Sciatic nerve (tissue), 2 donors: ENCODE measurements at places on chromosomes 6 and 20. TPM values are rescaled to one million over a fixed set of nuclear protein-coding genes. Genes with fewer than 3 reads are reported as not detected.
A peak's percentile ranks its signal among the peaks of the same experiment; 100 is the strongest.

Gene DUSP15
- total RNA-seq = 49.5 TPM

Gene SS18L1
- total RNA-seq = 18.9 TPM

GRCh38 chr6:3287308-3287707, 28.6 kb downstream of the PSMG4 start:
- peak; percentile 40 for DNase-seq

Gene OR2H1
- not detected for total RNA-seq

DNA sequence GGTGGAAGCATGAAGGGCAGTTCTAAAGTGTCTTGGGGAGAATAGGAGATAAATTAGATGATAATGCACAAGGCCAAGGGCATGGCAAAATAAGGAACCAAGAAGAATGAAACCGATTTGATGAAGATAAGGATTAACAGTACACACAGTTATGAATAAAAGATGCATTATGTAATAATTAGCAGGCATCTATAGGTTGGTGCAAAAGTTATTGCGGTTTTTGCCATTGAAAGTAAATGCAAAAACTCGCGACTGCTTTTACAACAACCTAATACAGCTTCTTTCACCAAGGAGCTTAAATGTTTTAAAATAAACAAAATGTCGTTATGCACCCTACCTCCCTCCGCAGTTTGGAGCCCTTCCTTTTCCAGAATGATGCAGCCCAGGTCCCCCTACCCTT, 29.0 kb downstream of the MAS1 start:
- DNase-seq = no peak

- DNase-seq = no peak
These were observed 250.6 kb downstream of the FARS2 start for GRCh38 chr6:5511954-5512353.

DNA sequence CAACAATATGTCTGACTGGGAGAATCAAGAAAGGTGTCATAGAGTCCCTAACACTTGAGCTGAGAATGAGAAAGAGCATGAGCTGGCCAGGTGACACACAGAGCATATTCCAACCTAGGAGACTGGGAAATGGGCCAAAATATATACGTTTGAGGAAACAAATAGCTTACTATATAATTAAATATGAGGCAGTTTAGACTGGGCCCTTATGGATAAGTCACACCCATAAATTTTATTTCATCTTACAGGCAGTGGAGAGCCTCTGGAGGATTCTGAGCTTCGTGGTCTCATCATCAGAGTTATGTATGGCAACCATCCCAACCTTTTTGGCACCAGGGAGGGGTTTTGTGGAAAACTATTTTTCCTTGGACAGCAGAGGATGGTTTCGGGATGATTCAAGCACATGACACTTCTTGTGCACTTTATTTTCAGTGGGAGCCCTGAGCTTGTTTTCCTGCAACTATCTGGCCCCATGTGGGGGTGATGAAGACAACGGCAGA, 12.9 kb upstream of the NQO2 start:
- no peak for DNase-seq

Gene WFDC5
- total RNA-seq = not detected

- no peak for DNase-seq
These were observed 164.9 kb upstream of the EPHA7 start for GRCh38 chr6:93584300-93584699.

- no peak for DNase-seq
These were observed 217.1 kb upstream of the THEMIS start for GRCh38 chr6:128117916-128118315.

GRCh38 chr6:2962004-2962403, 9.4 kb downstream of the SERPINB6 start:
- DNase-seq = no peak

DNA sequence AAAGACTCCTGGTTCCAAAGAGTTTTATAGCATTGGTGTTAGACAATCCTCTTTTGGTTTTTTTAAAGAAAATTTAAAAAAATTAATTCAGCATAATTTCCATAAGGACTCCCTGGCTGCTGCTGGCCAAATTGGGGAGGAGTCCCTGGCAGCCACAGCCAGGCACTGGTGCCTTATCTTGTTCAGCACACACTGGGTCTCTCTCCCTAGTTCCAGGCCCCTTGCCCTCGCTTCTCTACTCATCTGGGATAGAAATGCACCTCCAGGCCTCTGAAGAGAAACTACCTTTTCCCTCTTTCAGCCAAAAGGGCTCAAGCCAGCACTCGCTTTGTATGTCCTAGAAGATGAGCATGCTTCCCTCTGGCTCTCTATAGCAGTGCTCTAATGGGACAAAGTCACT, 13.4 kb upstream of the MAPK13 start:
- DNase-seq = no peak

- no peak for DNase-seq
These were observed 232.8 kb downstream of the MYLK4 start for GRCh38 chr6:2517855-2518473.

GRCh38 chr20:23583526-23583925, 15.2 kb upstream of the CST9L start:
- no peak for DNase-seq

DNA sequence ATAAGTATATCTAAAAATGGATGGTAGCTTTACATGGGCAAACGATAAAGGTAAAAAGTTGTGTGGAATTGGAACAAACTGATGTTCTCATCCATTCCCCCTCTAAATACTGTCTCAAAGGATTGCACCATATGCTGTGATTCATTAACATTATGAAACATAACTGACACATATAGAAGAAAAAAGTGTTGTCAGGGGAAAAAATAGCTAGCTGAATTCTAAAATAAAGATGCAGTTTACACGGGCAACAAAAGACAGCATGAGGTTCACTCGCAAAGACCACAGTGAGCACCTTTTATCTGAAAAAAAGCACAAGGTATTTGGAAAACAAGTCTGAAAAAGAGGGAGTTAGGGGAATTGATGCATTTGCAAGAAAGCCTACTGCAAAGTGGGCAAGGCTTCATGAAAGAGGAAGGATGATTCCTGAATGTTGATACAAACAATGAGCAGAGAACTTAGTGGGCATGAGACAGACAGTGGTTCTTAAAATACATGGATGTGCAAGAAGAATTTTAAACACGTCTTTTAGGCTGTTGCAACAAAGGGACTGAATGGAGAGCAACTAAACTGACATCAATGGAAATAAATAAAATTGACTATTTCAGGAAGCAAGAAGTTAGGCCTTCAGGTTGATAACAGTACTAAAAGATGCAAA, 280.9 kb downstream of the KIF16B start:
- no peak for DNase-seq

DNA sequence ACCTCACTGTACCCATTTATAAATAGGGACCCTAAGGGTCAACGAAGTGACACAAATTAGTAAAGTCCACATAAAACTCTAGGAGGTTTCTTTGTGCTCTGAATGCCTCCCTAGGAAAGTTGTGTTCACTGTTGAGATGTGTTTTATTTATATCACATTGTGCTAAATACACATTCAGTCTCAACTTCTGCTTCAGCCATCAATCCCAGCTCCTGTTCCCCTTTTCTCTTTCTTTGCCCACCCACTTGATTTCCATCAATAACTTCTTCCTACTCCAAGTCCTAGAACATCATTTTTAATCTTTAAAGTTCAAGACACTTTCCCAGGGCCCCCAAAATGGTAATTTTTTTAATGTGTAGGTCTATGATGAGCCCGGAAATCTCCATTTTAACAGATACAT, 208.3 kb upstream of the RAB32 start:
- DNase-seq = no peak

DNA sequence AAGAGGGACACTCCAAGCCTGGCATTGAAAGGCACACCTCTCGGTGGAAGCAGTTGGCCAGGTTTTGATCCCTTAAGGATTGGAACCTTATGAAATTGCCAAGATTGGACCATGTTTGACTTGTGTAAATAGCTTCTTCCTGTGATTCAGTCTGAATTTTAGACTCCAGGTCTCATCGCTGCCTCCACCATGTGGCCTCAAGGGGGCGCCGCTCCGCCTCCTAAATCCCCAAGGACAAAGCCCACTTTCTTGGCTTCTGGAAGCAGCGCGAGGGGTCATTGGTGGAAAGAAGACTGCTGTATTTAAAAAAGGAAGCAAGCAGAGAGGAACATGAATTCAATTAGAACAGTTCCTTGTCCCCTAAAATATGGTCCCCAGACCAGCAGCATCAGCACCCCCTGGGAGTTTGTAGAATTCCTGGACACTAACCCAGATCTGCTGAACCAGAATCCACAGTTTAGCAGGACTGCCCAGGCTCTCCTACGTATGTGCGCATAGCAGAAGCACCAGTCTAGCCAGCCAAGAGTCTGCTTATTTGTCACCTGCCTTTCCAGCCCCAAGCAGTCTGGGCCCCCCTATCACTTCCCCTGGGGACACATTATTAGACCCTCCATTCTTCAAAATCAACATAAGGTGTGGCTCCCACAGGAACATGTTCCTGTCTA, 108.5 kb downstream of the LY86 start:
- DNase-seq = peak; percentile 77

Gene MOXD1
- total RNA-seq = 14.2 TPM
